ENCODE measurements at places on chromosomes 11 and 22.
A peak's percentile ranks its signal among the peaks of the same experiment; 100 is the strongest.

DNA sequence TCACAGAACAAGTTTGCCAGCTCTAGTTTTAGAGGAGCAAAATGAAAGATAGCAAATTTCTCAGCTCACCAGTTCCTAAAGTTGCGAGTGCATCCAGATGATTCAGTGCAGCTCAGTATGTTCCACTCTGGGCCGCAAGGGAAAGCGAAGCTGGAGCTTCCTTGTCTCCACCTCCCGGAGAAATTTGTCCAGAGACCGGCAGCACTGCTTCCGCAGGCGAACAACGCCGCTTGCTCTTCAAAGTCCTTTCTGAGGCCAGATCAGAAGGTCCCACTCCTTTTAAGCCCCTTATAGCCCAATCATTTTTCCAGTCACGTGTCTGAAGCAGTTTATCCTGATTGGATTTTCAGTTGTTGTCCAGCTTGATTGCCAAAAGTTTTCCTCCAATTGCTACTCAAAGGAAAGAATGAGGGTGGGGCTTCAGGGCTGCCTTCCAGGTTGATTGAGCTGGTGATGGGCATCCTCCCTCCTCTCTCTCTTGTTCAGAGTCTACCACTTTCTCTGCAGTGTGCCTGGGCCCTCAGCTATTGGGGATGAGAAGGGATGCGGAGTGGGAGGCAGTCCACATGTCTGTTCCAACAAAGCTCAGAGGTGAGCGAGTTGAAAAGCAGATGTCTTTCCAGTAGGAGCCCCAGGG lies at the start of gene ZNF280A:
Gene ZNF280A (minus strand): TSS at position 251 of the 637 bp plus-strand sequence. CDS start 4,640 bp downstream, outside the sequence.
- DNase-seq = no peak

- no peak for DNase-seq
These were observed 88.8 kb upstream of the SEPTIN5 start for GRCh38 chr22:19625331-19626041.

- DNase-seq = no peak
These were observed 77.9 kb downstream of the PIWIL3 start for GRCh38 chr22:24696551-24697001.

GRCh38 chr22:33111491-33111890 lies 53.3 kb upstream of the SYN3 start:
- DNase-seq = no peak

- DNase-seq = no peak
These were observed 281.5 kb upstream of the NARS2 start for GRCh38 chr11:78856211-78856610.

GRCh38 chr11:106997227-106997626 lies 21.0 kb downstream of the GUCY1A2 start:
- no peak for DNase-seq

DNA sequence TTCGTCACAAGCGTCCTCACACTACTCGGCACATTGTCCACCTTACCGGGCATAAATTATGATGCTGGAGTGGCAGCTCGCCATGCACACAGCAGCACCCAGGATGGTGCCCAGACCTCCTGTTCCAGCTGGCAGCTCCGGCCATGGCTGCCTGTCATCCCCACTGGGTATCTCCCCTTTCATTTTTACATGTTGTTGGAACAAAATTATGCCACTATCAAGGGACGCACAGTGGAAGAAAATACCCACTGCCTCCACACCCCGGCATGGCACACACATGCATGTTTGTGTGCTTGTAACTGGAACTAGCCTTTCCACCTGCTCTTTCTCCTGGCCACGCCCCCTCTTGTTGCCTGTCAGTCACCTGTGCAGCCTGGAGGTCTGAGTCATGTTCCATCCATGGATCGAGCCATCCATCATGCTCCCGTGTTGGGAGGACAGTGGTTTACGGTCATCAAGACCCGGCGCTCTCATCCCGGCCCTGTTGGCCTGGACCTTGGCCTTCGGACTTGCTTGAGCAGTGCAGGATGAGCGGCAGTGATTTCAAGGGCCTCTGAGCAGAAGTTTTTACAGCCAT lies 1069.6 kb downstream of the BRD1 start:
- no peak for DNase-seq

- no peak for DNase-seq
These were observed 657 bp downstream of the IGHMBP2 start for GRCh38 chr11:68904248-68904847.

DNA sequence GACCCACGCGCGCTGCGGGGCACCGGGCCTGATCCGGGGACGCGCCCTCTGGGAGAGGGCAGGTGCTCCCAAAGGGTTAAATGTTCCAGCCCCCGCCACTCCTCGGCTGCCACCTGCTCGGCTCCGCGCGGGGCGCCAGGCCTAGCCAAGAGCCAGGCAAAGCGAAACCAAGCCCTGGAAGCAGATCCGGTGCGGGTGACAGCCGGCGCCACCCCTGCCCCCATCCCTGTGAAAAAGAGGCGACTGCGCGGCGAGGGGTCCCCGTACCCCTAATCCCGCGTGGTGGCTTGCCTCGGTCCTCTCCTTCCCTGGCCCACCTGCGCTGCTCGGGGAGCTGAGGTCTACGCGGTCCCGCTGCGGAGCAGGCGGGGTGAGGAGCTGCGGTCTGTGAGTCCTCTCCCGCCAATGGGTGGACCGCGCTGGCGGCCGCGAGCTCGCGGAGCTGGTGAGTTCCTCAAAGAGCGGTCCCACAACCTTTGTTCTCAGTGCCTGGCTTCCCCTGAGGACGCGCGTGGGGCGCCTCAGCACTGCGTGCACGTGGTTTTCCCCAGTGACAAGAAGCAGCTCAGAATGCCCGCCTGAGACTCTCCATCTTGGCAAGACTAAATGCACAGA lies at the start of gene ME3:
Gene ME3 (minus strand): TSS at position 610 of the 615 bp plus-strand sequence.
- DNase-seq = peak; percentile 44

DNA sequence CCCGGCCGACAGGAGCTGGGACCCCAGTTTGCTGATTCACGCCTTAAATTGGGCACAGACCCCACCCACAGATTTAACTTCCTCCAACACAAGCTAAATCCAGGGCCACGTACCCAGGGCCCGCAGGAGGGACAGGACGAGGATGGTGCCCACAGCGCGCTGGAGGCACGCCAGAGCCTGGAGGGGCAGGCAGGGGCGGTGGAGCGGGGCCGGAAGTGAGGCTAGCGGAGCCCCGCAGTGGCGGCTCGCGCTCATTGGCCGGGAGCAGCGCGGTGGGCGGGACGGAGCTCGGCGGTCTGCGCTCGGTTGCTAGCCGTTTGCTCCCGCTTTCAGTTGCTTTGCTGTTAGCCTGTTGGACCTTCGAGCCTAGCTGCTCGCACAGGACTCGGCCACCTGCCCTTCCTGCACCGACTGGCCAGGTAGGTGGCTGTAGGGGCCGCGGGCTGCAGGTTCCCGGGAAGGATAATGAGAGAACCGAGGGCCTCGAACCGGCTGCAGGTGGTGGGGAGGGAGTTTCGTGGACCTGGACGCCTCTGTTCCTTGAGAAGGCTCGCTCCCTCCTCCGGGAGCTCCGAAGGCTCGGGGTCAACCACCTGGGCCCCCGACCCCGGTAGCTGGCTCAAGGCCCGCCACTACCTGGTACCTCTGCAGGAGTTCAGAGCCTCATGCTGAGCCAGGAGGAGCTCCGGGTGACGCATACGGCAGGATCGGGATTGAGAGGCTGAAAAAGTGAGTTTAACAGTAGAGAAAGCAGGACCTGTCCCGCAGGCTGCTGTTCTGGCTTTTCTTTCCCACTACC lies at the start of gene CCDC134:
Gene CCDC134 (plus strand): TSS at position 332 of the 799 bp plus-strand sequence. CDS start 8,212 bp downstream, outside the sequence.
- peak; percentile 92 for DNase-seq

DNA sequence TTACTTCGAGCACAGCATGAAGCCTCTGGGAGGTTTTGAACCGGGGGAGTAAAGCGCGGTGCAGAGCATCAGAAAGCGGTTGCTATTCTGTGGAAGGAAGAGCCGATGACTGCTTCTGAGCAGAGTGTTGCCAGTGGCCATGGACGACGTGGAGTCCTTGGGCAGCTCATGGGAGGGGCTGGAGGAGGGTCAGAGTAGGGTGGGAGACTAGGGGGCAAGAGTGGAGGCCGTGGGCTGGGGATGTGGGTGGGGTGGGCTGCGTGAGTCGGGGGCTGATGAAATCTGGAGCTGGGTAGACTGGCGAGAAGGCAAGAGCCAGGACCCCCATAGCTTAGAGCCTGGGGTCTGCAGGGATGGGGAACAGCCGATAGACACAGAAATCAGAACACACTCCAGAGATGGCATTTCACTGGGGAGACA lies 40.2 kb downstream of the TBC1D22A start:
- no peak for DNase-seq

DNA sequence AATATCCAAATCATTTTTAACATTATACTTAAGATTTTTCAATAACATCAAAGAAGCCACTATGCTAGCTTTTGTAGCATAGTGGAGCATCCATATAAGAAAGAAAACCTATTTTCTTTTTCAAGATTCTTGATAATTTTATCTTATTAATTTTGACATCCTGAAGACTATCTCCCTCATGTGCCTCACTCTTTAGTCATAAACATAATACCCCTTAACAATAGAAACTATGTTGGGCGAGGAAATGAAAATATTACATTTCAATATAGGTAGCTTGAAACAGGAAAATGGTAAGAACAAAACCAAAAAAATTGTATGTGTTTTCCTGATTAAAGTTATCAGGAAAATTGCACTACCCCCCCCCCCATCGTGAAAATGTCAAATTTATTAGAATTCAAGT lies 40.1 kb downstream of the ELMOD1 start:
- DNase-seq = no peak

- no peak for DNase-seq
These were observed 26.1 kb downstream of the TMEM184B start for GRCh38 chr22:38246692-38247091.

DNA sequence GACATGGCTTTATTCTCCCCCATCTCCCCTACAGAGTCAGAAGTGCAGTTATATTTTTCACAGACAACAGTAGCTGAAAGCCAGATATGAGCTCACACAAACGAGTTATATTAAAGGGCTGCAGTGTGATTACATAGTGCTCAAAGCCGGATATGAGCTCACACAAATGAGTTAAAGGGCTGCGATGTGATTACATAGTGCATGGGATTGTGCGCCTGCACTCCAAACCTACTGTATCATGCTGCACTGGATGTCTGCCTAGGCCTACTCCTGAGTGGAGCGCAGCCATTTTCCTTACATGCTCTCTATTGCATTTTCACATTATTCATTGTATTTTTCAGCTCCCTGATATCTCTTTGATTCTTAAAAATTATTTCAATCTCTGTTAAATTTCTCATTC lies 414.6 kb upstream of the LARGE1 start:
- DNase-seq = no peak

GRCh38 chr11:89065066-89065465 lies 716 bp downstream of the GRM5 start:
- DNase-seq = no peak

DNA sequence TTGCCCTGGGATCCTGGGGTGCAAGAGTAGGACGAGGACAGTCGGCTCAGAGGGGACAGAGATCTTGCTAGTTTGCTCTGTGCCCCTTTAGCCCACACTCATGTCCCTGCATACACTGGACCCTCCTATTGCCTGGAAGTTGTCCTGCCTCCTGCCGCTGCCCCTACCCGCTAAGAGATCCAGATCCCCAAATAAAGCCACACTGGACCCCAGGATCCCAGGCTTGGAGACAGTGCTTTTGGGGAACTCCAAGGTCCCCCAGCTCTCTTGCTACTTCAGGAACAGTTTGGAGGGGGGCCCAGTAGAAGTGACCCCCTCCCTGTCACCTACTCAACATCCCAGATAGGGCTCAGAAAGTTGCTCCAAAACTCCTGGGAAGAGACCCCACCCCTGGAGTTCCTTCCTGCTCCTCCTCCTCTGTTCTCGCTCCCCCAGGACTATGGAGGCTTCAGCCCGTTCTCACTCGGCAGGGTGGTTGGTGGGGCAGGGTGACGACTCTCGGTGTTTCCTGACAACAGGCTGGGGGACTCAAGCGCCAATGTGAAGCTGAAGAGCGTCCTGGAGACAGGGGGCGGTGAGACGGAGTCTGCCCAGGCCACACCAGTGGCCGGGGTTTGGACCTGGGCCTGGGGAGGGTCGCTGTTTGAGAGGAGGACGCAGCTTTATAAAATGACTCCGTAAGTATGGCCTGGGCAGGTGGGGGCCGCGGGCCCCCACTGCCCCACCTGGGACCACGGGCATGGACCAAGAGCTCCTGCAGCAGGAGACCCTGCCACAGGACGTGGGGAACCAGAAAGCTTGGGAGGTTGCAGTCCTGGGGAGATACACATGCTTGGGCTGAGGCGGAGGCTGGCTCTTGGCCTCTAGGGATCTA lies 19.2 kb upstream of the TUB start:
- DNase-seq = no peak

GRCh38 chr22:18032455-18033101 lies 8.2 kb upstream of the MICAL3 start:
- DNase-seq = no peak

GRCh38 chr11:5700421-5701054 lies 10.9 kb downstream of the TRIM22 start:
- DNase-seq = no peak

DNA sequence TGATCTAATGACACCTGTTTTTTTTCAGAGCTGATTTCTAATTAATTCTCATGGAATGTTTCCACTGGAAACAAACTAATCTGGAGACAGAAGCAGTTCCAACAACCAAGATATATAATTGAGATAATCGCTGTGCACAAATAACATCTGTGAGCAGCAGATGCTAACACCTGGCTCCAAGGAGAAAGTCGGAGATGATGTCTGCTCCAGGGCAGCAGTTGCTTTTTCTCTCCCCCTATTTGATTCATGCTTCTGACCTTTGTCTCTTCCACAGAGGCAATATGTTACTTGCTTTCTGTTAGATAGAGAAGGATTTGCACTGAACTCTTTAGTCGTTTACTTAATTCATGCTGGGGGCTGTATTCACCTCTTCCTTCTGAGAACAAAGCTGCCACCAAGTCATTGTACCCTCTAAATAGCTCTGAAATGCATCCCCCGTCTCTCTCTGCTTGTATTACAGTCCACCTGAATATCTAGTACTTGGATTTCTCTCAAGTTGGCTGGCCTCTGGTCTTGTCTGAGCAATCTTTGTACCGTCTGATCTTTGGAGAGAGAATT lies 187.4 kb downstream of the MYO18B start:
- no peak for DNase-seq

GRCh38 chr11:10414181-10414580 lies 40.9 kb upstream of the AMPD3 start:
- DNase-seq = no peak

GRCh38 chr11:4050138-4050537 lies 44.5 kb upstream of the RRM1 start:
- no peak for DNase-seq

GRCh38 chr22:31923747-31924146 lies 20.6 kb upstream of the YWHAH start:
- no peak for DNase-seq

DNA sequence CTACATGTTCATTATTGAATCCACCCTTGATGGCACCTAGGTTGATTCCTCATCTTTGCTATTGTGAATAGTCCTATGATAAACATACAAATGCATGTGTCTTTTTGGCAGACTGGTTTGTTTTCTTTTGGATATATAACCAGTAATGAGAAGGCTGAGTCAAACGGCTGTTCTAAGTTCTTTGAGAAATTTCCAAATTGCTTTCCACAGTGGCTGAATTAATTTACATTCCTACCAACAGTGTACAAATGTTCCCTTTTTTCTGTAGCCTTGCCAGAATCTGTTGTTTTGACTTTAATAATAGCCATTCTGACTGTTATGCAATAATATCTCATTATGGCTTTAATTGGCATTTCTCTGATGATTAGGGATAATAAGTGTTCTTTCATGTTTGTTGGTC lies 184.9 kb downstream of the CASP12 start:
- no peak for DNase-seq
